Left lobe of liver (tissue), 2 donors: ENCODE measurements at places on chromosomes 5 and 9.

GRCh38 chr9:136481558-136481957 is 1.3 kb downstream of the SEC16A start:
- DNase-seq = no peak

DNA sequence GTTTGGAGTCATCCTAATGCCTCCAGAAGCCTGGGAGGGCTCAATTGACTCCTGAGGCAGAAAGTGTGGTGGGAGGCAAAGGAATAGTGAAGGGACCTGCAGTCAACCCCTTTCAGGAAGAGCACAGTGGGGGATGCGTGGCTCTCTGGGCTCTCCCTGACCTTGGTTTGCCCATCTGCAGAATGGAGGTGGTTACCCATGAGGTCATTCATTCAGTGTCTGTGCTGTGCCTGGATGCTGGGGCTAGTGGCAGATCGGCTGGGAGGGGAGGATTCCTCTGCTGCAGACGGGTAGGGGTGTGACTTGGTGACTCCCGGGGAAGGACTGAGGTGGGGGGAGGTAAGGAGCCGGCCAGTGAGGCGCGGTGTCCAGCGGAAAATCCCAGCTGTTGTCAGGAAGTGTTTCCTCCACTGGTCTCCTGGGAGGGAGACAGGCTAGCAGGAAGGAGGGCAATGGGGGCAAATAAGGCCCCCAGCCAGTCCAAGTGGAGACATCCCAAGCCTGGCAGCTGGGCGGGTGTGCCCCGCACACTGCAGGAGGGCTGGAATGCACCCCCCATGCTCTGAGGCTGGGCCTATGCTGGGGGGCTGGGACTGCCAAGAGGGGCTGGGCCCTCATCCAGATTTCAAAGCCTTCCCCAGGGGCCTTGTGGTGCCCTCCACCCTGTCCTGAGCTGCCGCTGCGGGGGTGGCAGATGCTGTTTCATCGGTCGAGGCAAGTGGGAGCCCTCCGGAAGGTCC is 10.9 kb downstream of the CXXC5 start:
- no peak for DNase-seq

DNA sequence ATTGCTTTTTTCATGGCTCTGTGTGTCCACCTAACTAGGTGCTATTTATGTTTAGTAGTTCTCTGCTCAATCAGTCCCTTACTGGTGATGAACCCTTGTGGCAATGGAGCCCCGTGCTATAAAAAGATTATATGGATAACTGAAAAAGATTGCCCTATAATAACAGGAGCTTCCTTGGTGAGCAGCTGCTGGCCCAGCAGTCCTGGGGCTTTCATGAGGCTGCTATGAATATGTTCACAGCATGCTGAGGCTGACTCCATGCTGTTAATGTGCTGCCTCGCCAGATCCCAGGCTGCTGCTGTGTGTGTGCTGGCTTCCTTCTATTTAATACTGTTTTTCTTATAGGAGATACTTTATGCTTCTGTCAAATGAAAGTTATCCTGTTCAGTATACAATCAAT is 357.5 kb downstream of the TAF11L14 start:
- no peak for DNase-seq

DNA sequence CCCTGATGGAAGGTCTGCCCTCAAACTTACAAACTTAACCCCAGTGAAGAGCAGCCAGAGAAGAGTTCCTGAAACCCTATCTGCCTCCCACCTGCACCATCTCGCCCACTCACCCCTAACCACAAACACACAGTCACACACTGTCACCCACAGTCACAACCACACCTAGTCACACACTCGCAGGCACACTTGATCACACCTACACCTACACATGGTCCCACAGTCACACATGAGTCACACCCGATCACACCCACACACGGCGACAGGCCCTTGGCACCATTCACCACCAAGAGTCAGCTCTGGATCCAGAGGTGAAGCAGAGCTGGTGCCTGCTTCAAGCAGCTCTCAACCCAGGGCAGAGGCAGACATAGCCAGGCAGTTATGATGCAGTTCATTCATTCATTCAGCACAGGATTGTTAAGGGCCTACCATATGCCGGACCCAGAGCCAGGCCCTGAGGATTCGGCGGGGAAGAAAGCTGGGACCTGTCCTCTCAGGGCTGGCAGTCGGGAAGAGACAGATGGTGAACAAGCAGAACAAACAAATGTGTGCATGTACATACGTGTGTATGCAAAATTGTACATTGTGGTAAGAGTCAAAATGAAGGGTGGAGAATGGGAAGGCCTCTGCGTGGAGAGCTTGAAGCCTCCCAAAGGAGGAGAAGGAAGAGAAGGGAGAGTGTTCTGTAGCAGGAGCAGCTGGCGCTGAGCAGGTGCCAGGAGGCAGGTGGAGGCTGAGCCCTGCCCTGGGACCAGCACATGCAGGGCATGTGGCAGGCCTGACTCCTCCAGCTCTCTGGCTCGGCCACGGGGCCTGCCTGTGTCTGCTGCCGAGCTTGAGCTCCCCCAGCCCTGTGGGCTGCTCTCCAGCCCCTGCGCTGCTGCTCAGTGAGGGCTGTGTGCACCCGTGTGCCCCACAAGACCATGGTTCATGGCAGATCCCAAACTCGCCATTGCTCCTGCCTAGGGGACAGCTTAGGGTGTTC is 6.4 kb downstream of the TSPAN17 start:
- no peak for DNase-seq

- no peak for DNase-seq
Measured at GRCh38 chr9:126612813-126613641, 701 bp upstream of the LMX1B start.

- no peak for DNase-seq
Measured at GRCh38 chr5:41858890-41859289, 11.3 kb downstream of the OXCT1 start.

- DNase-seq = no peak
Measured at GRCh38 chr5:674630-675011, 18.5 kb downstream of the TPPP start.

DNA sequence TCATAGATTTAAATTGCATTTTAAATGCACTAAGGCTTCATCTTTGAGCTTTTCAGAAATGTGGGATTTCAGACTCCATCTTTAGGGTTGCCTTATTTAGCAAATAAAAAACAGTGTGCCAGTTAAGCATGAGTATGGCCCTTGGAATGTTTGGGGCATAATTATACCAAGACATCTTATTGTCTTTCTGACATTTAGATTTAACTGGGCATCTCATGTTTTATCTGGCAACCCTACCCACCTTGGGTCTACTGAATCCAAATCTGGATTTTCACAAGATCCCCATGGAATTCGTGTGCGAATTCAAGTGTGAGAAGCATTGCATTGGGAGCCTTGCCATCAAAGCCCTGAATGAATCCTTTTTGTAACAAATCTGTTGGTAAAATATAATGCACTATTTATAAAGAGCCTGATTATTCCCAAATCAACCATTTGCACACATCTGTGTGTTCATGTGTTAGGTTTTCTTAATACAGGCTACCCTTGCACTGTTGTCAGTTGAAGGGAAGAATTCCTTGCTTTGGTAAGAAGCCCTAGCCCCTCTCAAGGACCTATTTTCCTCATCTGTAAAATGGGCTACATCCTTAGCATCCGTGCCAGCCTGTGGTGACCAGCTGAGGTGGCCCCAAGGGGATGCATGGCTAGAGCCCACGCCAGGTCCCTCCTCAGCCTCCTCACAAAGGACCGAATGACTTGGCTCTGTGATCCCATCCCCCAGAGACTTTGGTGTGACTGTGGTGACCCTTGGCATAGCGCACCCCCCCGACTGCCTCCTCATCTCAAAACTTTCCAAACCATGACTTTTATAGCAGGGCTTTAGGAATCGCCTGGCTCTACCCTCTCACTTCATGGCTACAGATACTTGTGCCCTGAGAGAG is 8.1 kb downstream of the GSN start:
- DNase-seq = no peak

DNA sequence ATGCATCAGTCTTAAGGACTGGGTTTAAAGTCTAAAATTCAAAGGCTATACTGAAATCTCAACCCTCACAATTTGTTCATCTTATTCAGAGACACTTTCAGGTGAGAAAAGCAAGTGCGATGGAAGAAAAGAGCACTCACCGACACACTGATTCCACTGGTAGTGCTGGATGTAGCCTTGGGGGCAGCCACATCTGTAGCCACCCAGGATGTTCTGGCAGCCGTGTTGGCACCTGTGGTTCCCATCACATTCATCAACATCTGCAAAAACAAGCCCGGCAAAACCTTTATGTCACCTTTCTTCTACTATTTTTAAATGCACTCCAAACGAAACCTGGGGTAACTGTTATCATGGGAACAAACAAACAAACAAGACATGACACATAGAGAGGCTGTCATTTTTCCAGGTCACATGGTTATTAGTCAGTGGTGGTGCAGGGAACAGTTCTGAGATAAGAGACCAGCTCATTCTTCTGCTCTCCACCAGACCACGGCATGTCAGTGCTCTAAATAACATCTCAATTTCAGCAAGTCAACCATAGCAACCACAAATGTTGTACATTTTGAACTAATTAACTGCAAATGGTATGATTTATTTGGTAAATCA is 188.4 kb downstream of the SLC12A2 start:
- DNase-seq = no peak

- no peak for DNase-seq
Measured at GRCh38 chr5:96566833-96567587, 95.2 kb upstream of the CAST start.

- DNase-seq = no peak
Measured at GRCh38 chr9:92599938-92600461, 64.2 kb upstream of the ECM2 start.

DNA sequence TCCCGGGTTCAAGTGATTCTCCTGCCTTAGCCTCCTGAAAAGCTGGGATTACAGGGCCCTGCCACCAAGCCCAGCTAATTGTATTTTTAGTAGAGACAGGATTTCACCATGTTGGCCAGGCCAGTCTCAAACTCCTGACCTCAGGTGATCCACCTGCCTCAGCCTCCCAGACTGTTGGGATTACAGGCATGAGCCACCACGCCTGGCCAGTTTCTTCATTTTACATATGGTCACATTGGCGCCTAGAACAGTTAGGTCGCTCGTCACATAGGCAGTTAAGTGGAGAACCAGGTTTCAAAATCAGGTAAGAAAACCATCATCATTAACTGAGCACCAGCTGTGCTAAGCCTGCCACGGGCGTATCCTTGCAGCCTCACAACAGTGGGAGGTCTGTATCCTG is 36.1 kb downstream of the OLFML2A start:
- no peak for DNase-seq

- DNase-seq = no peak
Measured at GRCh38 chr5:12237837-12238575, 333.8 kb upstream of the CTNND2 start.

GRCh38 chr5:178274781-178275537 is 42.4 kb upstream of the PHYKPL start:
- no peak for DNase-seq

DNA sequence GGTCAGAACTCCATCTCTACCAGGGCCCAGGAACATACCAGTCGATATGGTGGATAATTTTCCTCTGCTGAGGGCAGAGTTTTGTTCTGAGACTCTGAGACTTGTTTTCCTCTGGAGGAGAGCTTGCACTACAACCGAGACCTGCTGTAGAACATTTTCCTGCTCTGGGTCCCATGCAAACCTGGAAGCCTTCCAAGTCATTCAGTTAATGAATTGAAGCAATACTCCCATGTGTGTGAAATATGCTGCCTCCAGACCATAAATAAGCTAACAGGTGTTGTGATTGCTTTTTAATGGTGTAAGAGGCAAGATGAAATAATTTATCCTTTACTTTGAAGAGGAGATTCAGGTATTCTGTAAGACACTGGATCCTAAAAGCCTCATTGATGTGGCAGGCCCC is 372.8 kb downstream of the TMEM167A start:
- no peak for DNase-seq

GRCh38 chr5:61332358-61332749 is 296 bp downstream of the ZSWIM6 start:
- DNase-seq = peak; percentile 64
